Stimulated activated CD8-positive, alpha-beta memory T cell treated with anti-CD3 and anti-CD28 coated beads, Interleukin-12 subunit alpha, Interleukin-12 subunit beta, amount 100 ng/mL, for 4 hours (primary cell): ENCODE measurements at places on chromosomes 16 and 17.

GRCh38 chr16:11121083-11121608 lies 134.9 kb downstream of the SOCS1 start:
- no peak for DNase-seq

- DNase-seq = no peak
Observed at GRCh38 chr17:74078363-74078941, 125.0 kb upstream of the RPL38 start.

- DNase-seq = no peak
Observed at GRCh38 chr17:56974055-56974454, 3.9 kb upstream of the SCPEP1 start.

DNA sequence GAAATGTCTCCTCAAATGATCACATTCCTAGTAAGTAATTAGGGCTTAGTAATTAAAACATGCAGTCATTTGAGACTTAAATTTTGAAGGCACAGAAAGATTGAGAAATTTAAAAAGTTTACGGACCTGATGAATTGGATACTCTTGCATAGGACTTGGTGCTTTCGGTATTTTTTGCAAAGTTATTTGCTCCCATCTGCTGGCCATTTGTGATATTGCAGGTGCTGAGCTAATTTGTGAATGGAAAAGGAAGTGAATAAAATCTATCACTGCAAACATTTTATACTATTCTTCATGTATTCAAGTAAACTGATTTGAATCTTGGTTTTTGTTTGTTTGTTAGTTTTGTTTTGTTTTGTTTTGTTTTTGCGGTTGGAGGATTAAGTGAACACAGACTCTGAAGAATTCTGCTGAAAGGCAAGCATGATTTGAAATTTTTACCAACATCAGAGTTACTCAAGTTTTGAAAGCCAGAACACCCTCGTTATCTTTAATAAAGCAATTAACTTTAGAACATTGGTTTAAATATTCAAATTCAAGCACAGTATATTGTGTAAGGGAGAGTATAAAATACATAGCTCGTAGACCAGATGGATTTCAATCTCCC lies 689.5 kb upstream of the RBFOX1 start:
- no peak for DNase-seq

DNA sequence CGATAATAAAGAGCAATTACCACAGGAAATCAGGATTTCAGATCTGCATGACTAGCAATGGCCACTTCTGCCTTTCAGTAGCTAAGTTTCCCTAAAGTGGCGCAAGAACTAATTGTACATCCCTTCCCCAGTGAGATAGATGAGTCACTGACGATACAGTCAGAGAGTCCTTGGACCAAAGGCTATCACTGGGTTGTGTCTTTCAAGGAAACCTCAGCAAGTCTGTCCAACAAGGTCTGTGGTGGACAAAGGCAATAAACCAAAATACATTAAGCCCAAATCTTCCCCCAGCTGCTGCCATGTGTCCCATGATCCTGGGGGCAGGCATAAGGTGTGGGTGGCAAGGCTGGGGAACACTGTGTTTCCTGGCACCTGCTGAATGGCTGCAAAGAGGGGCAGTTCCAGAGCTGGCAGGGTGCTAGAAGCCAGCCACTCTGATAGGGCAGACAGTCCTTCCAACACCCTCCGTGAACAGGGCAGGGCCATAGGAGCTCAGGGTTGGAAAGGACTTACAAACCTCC lies 20.5 kb upstream of the MTMR4 start:
- no peak for DNase-seq

DNA sequence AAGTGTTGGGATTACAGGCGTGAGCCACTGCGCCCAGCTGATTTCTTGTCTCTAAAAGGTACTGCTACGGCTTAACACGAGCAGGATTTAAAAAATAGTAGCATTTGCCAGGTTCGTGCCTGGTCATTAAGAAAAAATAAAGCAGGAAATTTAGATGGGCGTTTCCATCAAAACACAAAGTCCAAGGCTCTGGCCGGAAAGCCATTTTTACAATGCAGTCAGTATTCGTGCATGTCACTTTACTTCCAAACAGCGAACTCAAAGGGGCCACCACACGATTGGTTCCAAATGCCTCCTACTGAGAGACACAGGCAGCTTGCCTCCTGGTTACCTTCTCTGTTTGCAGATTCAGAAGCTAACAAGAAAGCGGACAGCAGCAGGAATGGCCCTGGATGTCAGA lies 66.2 kb downstream of the MRM3 start:
- DNase-seq = no peak

- DNase-seq = no peak
Observed at GRCh38 chr16:549544-550263, 10.5 kb upstream of the PRR35 start.

DNA sequence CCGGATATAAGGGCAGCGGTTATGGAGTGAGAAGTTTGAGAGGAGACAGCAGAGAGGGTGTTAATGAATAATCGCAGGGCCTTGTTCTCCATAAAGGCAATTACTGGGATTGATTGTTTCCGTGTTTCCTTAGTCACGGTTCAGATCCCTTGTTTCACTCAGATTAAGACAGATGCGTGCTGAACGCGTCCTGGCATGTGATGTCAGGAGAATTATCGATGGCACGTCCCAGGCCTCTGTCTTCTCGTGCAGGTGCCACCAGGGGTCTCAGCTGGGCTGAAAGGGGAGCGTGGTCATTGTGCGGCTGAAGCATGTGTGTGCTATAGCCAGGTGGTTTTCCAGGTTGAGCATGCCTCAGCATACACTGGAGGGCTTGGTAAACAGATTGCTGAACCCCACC lies 142.4 kb upstream of the NOL11 start:
- DNase-seq = no peak

DNA sequence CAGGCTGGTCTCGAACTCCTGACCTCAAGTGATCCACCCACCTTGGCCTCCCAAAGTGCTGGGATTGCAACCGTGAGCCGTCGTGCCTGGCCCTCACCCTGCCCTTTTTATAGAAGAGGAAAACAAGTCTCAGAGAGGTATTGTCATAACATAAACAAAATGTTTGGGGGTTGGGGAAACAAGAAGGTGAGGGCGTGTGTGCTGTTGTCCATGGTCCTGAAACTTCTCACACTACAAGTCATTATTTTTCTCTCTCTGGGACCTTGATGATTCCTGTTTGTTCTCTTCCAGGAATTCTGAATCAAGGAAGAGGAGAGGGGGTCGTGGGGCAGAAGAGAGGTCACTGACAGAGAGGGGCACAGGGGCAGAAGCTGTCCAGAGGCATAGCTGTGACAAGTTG lies 160.2 kb upstream of the LHX1 start:
- DNase-seq = no peak

DNA sequence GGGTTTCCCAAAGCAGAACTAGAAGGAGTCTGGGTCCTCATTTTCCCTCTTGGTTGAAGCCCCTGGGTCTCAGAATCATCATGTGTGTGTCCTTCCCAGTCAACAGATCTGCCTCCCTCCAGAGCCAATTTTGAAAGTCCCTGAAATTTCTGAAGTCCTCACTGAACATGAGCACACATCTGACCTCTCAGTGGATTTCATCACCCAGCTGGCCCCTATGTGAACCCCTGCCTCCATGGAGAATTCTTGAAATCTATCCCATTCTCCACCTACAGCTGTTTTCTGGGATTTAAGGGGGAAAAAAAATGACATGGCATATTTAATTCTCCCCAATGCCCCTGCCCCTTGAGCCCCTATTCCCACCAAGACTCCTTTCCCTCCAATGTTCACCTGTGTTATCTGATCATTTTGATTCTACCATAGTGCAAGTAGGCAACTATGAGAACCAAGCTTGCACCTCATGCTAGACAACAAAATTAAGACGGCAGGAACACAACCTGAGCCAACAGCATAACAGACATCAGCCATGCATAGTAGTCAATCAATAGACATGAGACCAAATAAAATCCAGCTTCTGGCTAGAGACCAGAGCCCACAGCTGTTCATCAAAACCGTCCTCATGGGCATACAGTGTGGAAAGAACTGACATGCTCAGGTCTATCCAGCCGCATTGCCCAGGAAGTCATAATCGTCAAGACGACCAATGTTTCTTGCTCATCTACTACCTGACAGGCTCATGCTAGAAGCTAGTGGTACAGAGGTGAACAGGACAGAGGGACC lies 14.9 kb downstream of the SOX9 start:
- DNase-seq = no peak

- no peak for DNase-seq
Observed at GRCh38 chr17:43661699-43662412, at the start of gene MEOX1. Gene MEOX1, minus strand, starts transcription at chr17:43661922. Its CDS starts 388 bp downstream, at chr17:43661534.

- no peak for DNase-seq
Observed at GRCh38 chr16:84868328-84868727, 48.5 kb downstream of the CRISPLD2 start.

GRCh38 chr16:2777903-2778629 lies 986 bp upstream of the ELOB start:
- DNase-seq = no peak

GRCh38 chr17:81170727-81171494 lies 4.9 kb upstream of the AATK start:
- no peak for DNase-seq

- peak; percentile 60 for DNase-seq
Observed at GRCh38 chr16:88810912-88811768, 588 bp downstream of the APRT start.

- DNase-seq = no peak
Observed at GRCh38 chr16:83305092-83305491, 502.7 kb upstream of the HSBP1 start.

GRCh38 chr16:47984669-47985068 lies 171.1 kb downstream of the ABCC12 start:
- DNase-seq = no peak

DNA sequence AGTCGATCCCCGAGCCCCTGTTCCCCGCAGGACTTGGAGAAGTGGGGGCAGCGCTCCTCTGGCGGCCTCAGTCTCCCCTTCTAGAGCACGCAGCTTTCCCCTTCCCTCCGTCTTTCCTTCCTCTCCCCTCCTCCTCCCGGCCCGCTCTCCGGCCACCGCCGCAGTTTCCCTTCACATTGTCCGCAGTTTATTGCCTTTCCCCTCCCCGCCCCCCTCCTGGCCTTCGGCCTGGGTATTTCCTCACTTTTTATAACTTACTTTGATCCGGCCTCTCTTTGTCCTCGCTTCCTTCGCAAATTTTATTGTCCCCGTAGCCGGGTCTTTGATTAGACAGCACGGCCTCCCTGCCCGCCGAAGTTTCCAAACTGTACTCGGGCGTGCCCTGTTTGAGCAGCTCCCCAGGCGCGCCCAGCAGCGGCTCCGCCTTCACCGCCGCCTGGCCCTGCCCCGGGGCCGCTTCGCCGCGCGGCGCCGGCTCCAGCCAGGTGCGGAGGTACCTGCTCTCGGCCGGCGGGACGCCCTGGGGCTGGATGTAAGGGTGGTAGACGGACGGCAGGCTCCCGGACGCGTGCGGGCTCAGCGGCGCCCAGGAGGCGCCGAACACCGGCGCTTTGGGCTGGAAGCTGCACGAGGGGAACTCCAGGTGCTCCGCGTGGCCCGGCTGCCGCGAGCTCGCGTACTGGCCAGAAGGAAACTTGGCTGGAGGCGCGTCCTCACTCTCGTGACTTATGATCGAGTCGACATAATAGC lies 488 bp downstream of the HOXB9 start:
- DNase-seq = no peak

- DNase-seq = no peak
Observed at GRCh38 chr16:85453194-85453678, 159.9 kb upstream of the GSE1 start.

GRCh38 chr16:22787466-22788192 lies 26.3 kb upstream of the HS3ST2 start:
- DNase-seq = no peak

DNA sequence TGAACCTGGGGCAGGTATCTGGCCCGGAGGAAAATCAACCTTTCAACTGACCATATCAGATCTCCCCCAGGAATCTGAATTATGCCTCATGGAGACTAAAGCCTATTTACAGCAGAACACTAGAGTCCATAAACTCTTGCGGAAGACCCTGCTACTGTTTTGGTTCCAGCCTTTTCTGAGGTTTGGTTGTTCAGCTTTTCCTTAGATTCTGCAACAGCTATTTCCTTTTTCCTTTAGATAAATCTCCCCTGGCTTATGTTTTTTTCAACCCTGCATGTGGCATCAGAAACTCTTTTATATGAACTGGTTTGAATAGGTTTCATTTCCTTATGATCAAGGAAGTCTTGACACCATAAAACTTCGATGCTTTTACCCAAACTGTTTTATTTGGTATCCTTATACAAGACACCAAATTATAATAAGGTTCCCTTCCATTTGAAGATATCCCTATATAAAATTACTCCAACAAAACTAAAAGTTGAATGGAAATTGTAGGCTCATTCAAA lies 13.1 kb downstream of the SPOP start:
- DNase-seq = no peak

DNA sequence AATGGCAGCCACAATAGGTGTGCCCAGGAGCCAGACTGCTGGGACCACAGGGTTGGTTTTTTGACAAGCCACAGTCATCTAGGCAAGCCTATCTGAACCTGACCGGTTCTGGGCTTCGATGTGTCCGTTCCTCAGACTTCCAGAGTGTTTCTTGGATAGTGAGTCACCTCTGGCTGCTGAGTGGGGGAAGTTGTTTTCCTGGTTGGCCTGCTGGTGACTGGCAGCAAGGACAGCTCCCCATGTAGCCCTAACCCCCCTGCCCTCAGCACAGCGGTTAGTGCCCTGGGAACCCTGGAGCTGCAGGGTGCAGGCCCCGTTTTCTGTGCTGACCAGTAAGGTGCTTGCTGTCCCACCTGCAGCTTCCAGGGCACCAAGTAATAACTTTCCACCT lies 65.5 kb downstream of the PLD6 start:
- no peak for DNase-seq

DNA sequence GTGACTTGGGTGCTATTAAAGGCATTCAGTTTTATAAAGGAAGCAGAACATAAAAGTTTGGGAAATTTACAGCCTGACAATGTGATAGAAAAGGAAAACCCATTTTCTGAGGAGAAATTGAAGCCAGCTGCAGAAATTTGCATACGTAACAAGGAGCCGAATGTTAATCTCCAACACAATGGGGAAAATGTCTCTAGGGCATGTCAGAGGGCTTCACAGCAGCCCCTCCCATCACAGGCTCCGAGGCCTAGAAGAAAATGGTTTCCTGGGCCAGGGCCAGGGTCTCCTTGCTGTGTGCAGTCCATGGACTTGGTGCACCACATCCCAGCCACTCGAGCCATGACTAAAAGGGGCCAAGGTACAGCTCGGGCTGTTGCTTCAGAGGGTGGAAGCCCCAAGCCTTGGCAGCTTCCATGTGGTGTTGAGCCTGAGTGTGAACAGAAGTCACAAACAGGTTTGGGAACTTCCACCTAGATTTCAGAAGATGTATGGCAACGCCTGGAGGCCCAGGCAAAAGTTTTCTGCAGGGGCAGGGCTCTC lies 23.9 kb upstream of the TOM1L1 start:
- no peak for DNase-seq

GRCh38 chr17:49646391-49647255 lies 31.3 kb downstream of the SPOP start:
- no peak for DNase-seq

- DNase-seq = no peak
Observed at GRCh38 chr17:3891626-3892094, 1.2 kb downstream of the CAMKK1 start.

GRCh38 chr17:38613981-38614779 lies 8.4 kb upstream of the SRCIN1 start:
- DNase-seq = no peak

- no peak for DNase-seq
Observed at GRCh38 chr16:22687031-22687530, 126.9 kb upstream of the HS3ST2 start.
